ENCODE measurements at places on chromosomes 12 and 14.
A peak's percentile ranks its signal among the peaks of the same experiment; 100 is the strongest.

DNA sequence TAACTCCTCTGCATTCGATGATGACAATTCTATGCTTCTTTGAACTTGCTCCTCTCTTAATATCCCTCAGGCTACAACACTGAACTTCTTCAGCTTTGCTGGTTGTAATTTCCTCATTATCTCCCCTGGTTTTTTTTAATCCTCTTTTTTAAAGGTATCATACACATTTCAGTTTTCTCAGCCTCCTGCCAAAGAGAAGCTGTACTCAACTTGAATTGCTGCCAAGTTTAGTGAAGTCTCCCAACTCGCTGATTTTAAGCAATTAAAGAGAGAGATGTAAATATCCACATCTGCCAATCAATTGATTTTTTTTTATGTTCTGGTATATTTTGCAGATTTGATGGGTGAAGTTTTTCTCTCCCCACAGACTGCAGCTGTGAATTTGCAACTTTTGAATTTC lies 817.8 kb downstream of the GALC start:
- DNase-seq, result no peak

- no peak for DNase-seq
These were observed 33.8 kb downstream of the ZFHX2 start for GRCh38 chr14:23517650-23518326.

DNA sequence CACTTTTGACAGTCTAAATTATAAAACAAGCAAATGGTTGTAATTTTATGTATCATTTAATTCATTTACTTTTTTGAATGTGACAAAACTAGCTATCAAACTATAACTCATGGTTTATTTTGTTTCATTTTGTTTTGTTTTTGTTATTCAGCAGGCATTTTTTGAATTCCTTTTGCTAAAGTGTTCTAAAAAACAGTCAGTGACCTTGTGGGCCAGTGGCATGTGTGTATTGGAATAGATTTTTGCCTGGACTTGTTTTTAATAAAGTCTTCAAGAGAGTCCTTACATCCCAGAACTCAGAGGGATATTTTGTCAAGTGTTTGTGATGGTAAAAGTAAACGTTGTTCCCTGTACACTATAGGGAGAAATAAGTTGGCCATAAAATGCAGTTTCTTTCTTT lies 369.7 kb upstream of the SYT1 start:
- DNase-seq, result peak; percentile 1

DNA sequence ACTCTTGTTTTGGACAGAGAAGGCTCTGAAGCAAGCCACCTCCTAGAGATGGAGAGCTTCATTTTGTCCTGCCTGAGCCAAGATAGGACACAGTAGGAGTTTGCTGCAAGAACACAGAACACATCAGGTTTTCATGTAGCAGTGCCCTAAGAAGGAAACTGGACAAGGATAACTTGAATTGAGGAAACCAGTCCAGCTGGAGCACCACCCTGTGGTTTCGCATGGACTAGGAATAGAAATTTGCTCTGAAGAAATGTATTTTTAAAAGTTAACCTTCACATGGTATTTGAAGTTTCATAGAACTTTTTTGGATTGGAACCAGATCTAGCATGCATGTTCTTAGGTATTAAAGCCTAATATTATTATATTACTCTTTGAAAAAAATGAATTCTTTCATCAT lies 68.8 kb downstream of the RERG start:
- peak; percentile 46 for DNase-seq

GRCh38 chr14:33943096-33943883 lies 7.6 kb downstream of the EGLN3 start:
- DNase-seq, result no peak

- peak; percentile 91 for DNase-seq
These were observed 7.0 kb upstream of the BDKRB1 start for GRCh38 chr14:96249029-96249428.

DNA sequence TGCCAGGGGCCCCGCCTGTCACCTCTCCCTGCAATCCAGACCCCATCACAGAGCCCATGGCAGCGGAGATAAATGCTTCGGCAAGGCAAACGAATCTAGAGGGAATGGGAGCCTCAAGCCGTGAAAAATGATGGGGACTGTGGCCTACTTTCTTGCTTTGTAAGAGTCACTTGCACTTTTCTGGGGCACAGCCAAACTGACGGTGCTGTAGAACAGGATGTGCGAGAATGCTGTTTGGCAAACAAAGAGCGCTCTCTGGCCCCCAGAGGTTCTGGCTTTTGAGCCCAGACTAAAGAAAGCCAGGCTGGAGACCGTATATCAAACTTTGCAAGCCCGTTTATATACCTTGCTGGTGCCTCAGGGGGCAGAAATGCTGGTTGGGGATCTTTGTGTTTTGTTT lies 108.7 kb downstream of the CACNA1C start:
- peak; percentile 83 for DNase-seq

- DNase-seq, result peak; percentile 73
These were observed 34.8 kb downstream of the HIGD1C start for GRCh38 chr12:50986966-50987737.

GRCh38 chr14:23101213-23101970 lies 3.4 kb downstream of the CIROP start:
- DNase-seq, result no peak

DNA sequence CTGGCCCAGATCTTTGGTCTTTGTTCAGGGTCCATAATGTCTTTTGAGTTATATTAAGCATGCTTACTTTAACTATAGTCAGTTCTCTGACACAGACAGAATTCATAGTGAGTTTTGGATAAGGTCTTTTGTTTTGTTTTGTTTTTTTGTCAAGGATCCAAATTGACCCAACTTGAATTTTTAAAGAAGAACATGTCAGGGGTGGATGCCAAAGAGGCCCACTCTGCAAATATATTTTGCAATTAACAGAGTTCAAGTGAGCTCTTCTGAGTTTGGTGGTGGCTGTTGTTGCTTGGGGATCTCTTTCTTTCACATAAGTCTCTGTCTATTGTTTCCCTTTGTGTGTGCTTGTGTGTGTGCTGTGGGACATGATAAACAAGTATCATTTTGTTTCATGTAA lies 34.4 kb upstream of the PMCH start:
- DNase-seq, result no peak

DNA sequence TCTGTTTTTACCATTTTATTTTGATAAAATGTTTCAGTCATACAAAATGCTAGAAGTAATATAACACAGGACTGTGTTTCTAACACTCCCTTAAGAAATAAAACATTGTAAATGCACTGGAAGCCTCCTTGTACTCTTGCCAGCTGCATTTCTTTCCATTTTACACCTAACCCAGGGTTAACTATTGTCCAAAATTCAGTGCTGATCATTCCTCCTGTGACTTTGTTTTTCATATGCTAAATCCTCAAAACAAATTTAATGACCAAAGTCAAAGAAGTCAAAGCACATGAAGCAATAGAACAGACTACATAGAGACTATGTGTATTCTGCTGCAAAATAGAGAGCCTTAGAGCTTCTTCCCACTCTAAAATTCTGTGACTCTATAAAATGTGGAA lies 420.3 kb upstream of the PRICKLE1 start:
- no peak for DNase-seq

- peak; percentile 37 for DNase-seq
These were observed 67.6 kb upstream of the GNG2 start for GRCh38 chr14:51792809-51793208.

DNA sequence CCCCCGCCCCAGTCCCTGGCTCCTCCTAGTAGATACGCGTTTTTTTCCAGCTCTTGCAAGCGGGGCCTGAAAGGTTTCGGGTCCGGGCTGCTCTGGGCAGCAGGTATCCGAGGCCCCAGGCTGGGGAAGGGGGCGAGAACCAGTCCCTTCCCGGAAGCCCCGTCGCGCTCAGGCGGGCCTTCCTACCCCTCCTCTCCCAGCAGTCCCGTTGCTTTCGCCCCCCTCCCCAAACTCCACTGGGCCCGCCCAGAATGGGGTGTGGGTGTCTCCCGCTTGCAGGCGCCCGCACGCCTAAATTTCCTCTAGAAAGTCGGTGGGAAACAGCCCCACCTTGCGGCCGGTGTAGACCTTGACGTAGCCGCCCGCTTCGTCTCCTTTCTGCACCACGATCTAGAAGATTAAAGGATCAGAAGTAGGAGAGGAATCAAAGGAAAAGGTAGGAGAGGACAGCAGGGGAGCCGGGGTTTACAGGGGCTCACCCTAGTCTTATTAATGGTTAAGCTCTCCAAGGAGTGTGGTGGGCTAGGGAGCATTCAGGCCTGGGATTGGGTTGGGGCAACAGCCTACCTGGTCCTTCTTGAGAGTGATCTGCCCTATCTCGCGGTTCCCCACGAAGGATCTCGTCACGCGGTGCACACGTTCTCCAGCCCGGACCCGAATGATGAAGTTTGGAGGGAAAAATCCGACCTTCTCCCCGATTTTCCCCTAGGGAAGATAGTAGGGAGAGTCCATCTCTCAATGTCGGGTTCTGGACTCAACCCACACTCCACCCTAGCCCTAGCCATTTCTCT lies 7.3 kb downstream of the STAC3 start:
- DNase-seq, result peak; percentile 78

GRCh38 chr12:96033549-96034389 lies 1.6 kb downstream of the LTA4H start:
- no peak for DNase-seq

DNA sequence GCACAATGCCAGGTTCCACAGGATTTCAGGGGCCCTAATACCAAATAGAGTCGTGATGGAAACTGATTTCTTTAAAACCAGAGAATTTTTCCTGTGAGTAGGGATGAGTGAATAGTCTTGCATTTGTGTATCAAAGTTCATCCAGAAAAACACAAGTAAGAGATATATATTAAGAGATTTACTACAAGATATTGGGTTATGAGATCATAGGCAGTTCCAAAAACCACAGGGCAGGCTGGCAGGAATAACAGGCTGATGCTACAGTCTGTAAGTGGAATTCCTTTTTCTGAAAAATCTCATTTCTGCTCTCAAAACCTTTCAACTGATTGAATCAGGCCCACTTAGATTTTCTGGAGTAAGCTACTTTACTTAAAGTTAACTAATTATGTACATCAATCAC lies 1756.2 kb upstream of the SEL1L start:
- no peak for DNase-seq

GRCh38 chr12:92073094-92073493 lies 72.6 kb downstream of the BTG1 start:
- DNase-seq, result no peak

GRCh38 chr14:77529213-77529612 lies 30.6 kb upstream of the ISM2 start:
- DNase-seq, result no peak

DNA sequence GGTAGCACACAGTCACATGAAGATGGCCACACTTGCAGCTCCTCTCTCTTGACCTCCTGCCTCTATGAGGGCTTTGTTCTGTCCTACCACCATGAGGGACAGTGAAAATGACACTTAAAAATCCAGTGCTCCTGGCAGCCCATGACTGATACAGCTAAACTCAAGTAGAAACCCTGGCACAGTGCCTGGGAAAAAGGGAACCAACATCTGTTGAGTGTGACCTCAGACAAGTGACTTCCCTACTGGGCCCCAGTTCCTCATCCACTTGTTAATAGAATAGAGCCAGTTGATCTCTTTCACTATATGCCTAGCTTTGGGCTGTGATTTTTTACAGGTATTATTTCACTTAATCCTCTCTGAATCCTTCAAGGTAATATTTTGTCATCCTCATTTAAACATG lies 4.8 kb downstream of the GUCY2C start:
- DNase-seq, result no peak

- DNase-seq, result no peak
These were observed 6.7 kb upstream of the SLC15A4 start for GRCh38 chr12:128830505-128830893.

DNA sequence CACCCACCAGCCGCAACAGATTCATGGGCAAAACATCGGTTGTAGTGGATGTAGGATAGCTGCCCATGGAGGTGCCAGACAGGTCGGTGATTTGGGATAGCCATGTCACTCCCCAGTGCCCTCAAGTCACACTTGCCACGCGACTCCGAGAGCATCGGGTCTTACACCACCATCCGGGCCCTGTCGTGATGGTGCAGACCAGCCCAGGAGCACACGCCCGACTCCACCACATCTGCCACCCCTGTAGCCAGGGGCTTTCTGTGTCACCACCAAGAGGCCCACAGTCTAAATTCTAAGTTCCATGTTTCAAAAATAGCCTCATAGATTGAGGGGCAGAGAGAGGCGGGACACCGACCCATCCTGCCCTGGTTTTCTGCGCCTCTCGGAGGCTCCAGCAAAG lies 18.0 kb downstream of the FOXN4 start:
- DNase-seq, result no peak

DNA sequence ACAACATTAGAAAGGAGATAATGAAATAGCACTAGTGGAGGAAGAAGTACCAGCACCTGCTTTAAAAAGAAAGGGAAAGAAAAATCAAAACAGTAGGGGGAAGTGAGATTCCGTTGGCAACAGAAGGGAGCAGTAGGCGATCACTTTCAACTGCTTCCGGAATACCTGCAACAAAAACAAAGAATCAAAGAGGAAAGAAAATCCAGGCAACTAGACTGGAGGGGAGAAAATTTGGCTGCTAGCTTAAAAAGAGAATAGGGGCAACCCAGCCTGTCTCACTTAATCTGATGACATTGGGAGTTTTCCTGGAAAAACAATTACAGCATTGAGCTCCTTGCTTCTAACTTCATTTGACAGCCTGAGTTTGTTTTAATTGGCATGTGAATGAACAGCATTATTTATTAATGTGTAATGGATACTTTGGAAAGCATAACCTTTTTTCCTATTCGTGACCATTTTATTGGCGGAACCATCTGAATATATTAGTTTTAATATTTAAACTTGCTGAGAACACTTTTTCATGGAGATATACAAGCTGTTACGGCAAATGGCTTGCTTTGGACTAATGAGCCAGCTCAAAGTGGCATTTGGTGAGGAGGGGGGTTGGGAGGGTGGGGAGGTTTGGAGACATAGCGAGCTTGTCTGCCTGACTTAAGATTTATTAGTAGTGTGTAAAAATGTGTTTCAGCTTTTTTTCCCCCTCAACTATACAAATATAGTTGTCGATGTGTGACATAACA lies 2.5 kb upstream of the DACT1 start:
- DNase-seq, result no peak

DNA sequence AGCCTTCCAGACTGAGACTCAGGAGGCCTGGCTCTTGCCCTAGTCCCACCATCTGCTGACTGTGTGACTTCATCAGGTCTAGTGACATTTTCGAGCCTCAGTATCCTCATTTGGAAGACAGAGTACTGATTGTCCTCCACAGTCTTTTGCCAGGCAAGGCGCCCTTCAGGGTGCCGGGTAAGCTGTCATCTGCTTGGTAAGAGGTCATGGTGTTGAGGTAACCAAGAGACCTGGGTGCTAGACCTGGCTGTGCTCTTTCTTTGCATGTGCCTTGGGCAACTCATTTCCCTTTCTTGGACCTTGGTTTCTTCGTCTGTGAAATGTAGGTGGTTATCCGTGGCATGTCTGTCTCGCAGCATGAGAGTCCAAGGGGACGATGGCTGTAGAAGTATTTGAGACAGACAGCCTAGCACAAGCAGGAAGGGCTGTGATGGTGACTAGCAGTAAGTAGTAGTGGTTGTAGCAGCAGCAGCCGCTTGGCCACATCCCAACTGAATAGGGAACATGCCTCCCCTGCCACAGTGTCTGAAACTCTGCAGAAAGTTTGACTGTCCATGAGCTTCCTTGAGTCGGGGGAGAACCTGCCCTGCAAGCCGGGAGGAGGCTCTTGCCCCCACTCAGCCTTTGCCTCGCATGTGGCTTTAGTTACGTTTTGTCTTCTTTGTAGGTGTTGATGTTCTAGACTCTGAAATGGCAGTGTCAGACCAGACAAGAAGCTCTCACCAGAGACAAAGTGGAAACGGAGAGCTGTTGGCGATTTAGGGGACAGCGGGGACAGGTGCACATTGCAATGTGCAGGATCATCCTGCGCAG lies 40.3 kb downstream of the EVL start:
- no peak for DNase-seq

All from cardiac fibroblast (primary cell).